Kidney (tissue), 22 donors: ENCODE measurements at places on chromosomes 2 and 18. TPM values are rescaled to one million over a fixed set of nuclear protein-coding genes. Genes with fewer than 3 reads are reported as not detected.

Gene FOXI3
- total RNA-seq = not detected

- no peak for DNase-seq
These were observed 362.9 kb downstream of the ZEB2 start for GRCh38 chr2:144156736-144157640.

DNA sequence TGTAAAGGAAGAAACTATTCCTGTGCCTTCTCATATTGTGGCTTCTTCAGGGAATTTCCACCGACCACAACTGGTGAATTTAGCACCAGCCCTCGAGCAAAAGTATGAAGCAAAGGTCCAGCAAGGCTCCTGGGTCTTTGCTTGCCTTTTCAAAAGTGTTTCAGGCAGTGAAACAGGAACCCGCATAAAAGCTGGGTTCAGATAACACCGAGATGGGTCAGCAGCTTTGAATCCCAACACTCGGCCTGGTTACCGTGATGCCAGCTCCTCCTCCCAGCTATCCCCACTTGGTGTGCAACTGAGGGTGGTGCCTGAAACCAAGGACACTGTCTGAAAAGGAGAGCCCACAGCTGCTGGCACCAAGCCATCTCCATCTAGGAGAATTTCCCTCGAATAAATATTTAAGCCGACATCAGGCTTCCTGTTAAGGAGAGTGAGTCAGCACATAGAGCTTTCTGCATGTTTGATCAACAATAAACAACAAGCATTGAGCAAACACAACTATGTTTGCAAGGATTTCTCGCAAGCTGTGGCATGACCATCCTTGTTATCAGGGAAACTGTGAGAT, 69.5 kb downstream of the ANTXR1 start:
- DNase-seq = peak; percentile 16

Gene SPEG
- total RNA-seq = 26.6 TPM

DNA sequence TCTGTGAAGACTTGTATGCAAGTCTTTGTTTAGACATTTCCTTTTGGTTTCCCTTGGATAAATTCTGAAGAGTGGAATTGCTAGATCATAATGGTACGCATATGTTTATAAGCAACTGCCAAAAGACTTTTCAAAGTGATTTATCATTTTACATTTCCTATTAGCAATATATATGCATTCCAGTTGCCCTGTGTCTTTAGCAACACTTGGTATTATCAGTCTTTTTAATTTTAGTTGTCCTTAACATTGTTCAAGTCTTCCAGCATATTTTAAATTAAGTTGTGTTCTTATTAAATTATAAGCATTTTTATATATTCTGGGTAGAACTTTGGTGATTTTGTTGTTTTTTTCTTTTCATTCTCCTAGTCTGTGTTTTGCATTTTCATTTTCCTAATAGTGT, 81.8 kb downstream of the EML6 start:
- DNase-seq = no peak

GRCh38 chr18:34491719-34492118, 218.4 kb upstream of the DTNA start:
- no peak for DNase-seq

DNA sequence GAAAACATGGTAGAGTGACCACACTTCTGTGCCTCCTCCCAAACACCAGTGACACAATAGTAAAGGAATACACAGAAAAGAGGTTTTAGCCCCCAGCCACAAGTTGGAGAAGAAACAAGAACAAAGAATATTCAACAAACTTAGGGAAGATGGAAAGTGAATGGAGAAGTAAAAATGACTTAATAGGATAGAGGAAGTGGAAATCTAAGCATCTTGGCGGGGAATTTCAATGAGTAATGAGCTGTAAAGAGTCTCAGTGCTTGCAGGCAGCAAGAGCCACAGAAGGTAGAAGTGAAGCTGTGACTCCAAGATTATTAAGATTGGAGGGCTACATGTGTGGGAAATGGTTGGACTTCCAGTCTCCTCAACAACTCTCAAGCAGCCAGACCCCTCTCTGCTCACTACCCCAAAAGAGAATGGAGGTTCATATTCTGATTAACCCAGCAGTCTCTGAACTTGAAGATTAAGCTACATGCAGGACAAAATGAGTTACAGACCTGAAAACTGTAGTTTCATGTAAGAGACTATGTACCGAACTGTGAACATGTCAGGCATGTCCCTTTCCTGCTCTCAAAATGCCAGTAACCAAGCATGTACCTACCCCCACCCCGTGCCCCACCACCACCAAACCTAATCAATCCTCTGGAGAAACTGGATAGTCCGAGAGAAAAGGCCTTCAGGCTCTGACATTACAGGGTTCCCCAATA, 16.9 kb upstream of the HNRNPLL start:
- DNase-seq = no peak

Gene REG1B
- 11.0 TPM for total RNA-seq

DNA sequence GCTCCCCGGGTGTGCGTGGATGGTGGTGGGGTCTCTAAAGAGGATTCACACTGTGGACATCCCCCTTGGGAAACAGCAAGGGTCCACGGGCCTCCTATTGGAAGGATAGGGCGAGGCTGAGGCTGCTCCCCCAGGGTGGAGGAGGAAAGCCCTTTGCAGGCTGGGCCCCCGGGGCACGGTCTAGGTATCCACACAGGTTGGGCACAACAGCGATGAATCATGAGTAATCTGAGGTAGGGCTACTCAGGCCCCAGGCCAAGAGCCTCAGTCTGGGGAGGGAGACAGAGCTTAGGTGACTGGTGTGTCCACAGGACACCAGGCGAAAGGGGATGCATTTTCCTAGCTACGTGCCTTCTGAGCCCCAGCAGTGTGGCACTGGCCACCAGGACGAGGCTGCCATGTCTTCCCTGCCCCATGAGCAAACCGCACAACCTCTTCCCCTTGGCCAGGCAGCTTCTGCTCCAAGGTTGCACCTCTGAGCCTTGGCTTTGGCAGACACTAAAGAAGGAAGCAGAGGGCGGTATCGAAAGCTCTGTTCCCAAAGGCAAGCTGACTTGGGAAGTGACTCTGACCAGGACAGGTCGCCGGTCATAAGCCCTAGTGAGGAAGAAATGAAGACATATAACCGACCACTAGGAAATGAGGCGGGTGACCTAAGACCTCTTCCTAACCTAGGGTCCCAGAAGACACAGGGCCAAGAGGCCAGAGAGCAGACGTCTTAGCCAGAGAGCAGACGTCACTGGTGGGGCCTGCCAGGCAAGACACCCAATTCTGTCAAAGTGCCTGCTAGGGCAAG, 14.6 kb upstream of the SEMA4C start:
- peak; percentile 76 for DNase-seq

DNA sequence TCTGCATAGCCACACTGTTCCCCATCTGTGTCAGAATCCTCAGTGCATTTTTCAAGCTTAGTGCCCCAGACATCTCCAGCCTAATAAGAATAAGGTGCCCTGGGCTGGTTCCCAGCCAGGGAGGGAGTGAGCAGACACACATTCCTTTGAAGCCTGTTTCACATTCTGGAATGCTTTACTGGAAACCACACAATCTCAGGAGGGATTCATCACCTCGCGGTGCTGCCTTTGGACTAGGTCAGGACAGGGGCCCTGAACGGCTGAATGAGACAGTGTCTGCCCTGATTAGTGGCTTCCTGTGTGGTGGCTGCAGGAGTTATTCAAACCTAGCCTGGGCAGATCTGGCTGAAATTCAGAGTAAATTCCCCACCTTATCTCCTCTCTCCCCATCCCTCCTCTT, 108.0 kb upstream of the LDAH start:
- no peak for DNase-seq

GRCh38 chr2:7738596-7738995, 821.4 kb downstream of the RNF144A start:
- DNase-seq = no peak

Gene SP140
- total RNA-seq = 7.3 TPM

Gene DYNAP
- not detected for total RNA-seq

GRCh38 chr2:151922845-151923666, 94.8 kb upstream of the ARL5A start:
- peak; percentile 44 for DNase-seq

DNA sequence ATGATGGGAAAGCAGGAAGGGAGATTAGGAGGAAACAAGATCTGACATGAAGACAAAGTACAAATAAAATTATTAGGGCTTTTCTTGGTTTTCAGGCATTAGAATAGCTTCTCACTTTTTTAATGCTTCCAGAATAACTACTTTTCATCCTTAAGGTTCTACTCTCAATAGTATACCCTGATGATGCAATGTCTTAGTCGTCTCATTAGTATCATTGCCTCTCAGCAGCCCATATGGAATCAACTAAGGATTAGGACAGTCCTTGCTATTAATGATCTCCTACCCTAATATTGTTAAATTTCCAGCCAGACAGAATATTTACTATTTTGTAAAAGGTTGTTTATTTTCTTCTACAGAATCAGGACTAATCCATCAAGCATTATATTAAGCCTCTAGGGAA, 55.9 kb downstream of the RELCH start:
- no peak for DNase-seq

- DNase-seq = no peak
These were observed 7.1 kb downstream of the ADAM17 start for GRCh38 chr2:9548506-9548905.

DNA sequence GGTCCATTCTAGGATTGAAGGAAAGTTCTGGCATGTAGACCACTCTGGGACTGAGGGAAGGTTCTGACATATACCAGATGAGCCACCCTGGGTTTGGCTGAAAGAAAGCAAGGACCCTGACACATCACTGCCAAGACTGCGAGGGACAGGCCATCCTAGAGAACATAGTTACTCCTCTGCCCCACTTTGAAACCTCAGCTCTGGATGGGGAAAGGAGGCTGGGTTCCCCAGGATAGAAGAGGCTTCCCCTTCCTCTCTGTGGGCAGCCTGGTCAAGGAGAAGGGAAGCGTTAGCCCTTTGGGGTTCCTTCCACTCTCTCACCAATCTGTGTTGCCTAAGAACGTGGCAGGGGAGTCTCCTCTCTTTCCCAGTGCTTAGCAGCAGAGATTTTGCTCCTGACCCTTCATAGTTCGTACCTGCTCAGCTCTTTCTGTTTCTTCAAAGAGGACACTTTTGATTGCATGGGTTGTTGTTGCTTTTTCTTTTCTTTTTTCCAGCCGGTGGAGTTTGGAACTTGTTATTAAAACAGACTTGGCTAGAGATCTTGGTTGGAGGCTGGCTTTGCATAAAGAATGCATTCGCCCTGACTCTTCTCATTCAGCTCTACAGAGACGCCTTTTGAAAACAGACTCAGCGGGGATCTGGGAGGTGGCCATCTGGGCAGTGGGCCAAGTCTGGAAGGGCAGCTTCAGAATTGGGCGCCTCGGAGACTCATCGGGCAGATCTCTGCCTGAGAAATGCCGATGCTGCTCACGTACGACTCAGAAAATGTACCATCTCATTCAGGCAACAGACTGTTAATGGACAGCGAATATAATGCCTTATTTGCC, 166.1 kb downstream of the CLIP4 start:
- no peak for DNase-seq

GRCh38 chr2:33267756-33268155, 208.7 kb upstream of the RASGRP3 start:
- peak; percentile 35 for DNase-seq

DNA sequence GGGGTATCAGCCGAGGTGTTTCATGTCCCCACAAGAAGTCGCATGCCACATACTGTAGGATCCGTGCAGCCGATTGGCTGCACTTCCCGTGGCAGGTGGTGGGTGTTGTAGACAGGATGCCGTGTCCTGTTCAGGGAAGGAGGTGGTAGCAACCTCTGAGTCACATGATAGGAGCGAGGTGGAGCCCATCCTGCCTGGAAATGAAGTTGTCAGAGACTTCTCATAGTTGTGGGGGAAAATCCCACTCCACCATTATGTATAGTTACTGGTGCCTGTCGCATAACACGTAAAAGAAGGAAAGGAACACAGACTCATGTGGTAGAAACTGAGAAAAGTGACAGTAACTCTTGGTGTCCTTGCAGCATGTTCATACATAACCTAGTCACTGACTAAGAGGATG, 91.4 kb upstream of the IL1R2 start:
- DNase-seq = no peak

- peak; percentile 7 for DNase-seq
These were observed 60.8 kb downstream of the FAM168B start for GRCh38 chr2:131032393-131032836.

GRCh38 chr2:240819126-240819857, 727 bp downstream of the KIF1A start:
- DNase-seq = no peak

- peak; percentile 27 for DNase-seq
These were observed 101.0 kb upstream of the CERS6 start for GRCh38 chr2:168355121-168355520.

Gene AUP1
- total RNA-seq = 91.0 TPM

- DNase-seq = no peak
These were observed 81.5 kb downstream of the LDLRAD4 start for GRCh38 chr18:13300029-13300428.

Gene FRZB
- total RNA-seq = 12.9 TPM

GRCh38 chr2:124426625-124427024, 401.5 kb downstream of the CNTNAP5 start:
- DNase-seq = no peak

DNA sequence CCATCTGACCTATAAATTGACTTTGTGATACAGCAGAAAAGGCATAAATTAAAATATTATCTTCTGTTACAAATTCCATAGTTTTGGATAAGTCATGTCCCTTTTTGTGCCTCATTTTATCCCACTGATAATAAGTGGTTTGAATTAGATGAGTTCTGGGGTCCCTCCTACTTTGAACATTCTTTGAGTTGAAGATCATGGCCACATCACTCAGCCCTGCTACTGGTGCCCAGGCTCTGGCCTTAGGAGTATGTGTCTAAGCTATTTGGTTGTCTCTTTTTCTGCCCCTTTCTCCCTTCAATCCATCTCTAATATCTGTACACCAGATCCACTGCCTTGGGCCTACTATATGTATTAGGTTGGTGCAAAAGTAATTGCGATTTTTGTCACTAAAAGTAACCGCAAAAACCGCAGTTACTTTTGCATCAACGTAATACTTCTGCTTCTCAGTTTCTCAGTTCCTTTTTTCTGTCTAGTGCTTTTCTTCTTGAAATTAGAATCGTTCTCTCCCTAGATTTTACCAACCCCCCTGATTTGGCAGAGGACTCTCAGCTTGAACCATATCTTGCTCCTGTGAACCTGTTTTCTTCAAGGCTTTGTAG, 362.5 kb upstream of the TNP1 start:
- DNase-seq = no peak

Gene TNFRSF11A
- 5.4 TPM for total RNA-seq

GRCh38 chr2:230048010-230048671, 20.6 kb downstream of the SLC16A14 start:
- no peak for DNase-seq

Gene RETSAT
- 53.9 TPM for total RNA-seq

Gene AKAIN1
- not detected for total RNA-seq

Gene SLC30A3
- total RNA-seq = 0.31 TPM

Gene R3HDM1
- total RNA-seq = 31.8 TPM
